ENCODE measurements at places on chromosomes 7 and 10.

DNA sequence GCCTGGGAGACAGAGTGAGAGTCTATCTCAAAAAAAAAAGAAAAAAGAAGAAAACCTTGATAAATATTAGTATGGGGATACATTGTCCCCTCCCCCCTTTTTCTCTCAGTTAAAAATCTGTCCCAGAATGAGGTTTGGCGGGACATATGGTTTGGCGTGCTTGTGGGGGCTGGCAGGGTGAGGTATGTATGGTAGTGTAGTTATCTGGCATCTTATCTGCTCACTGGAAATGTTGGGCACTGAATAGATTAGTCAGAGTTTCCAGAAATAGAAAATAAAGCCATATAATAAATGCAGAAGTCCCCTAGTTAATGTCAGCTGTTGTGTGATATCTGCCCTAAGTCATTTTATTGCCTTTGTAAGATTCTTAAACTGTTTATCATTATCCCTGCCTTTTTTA, 397.5 kb upstream of the GALNT17 start:
- no peak for DNase-seq

- DNase-seq: no peak
Observed at GRCh38 chr7:72298912-72299311, 113.2 kb downstream of the CALN1 start.

- no peak for DNase-seq
Observed at GRCh38 chr7:18976715-18977471, 140.5 kb downstream of the TWIST1 start.

DNA sequence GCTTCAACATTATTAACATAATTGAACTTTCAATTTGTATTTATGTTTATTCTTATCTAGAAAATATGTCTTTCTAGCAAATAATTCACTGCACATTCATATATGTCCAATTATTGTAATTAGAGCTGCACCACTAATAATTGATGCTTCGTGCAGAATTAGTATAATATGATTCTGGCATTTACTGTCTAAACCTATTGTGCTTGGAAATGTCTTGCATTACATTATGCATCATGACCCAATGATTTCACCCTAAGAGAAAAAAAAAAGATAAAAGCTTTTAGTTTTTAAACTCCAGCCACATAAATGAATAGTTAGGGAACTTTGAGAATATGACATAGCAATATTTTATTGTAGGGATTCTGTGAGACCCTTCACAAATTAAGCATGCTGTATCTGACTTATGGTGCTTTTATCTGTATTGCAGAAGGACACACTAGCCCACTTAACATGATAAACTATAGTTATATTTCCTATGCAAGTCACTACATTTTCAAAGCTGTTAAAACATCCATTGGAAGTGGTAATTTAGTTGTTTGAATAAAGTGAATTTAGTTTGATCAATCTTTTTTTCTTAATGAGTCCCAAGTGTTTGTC, 1609.1 kb downstream of the REEP3 start:
- DNase-seq: no peak

DNA sequence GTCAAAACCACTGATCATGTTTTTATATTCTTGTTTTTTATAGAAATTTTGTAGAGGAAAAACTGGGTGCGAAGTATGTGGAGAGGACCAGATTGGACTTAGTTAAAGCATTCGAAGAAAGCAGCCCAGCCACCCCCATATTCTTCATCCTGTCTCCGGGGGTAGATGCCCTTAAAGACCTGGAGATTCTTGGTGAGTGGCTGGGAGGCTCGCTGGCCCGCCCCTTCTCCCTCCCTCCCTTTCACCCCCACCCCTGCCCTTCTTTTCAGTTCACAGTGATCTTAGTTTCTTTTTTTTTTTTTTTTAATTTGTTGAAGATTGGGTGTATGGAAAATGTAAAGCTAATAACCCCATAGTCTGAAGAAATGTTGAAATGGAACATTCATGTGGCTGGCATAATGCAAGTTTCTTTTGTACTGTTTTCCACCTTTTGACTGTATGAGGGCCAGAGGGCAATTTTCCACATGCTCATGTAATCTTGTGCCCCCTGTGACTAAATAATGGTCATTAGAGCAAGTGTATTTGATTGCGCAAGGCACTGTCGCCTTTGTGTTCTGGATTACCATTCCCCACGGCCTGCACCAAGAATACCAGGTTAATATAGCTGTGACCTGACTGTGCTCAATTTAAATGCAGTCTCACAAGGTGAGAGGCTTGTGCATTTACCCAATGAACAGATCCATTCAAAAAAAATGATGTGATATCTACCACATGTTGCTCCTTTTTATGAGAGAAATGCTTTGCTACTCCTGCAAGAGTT, 77.7 kb downstream of the CDCA7L start:
- no peak for DNase-seq

- DNase-seq: no peak
Observed at GRCh38 chr10:75726522-75727483, 295.4 kb downstream of the LRMDA start.

DNA sequence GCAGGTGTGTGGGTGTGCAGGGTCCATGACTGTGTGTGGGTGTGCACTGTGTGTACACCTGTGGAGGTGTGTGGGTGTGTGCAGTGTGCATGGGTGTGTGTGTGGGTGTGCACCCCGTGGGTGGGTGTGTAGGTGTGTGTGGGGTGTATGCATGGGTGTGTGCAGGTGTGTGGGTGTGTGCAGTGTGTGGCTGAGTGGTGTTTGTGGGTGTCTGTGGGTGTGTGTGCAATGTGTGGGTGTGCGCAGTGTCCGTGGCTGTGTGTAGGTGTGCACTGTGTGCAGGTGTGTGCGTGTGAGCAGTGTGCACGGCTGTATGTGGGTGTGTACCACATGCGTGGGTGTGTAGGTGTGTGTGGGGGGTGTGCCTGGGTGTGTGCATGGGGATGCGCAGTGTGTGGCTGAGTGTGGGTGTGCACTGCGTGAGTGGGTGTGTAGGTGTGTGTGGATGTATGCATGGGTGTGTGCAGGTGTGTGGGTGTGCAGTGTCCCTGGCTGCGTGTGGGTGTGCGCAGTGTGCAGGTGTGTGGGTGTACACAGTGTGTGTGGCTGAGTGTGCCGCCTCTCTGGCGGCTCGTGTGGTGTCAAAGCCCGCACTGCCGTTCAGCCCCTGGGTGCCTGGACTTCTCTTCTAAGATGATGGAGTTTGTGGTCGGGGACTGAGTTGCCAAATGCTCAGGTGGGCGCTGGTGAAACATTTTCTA, 208.3 kb downstream of the DNAJB6 start:
- DNase-seq: no peak

GRCh38 chr10:33520223-33520622, 185.8 kb upstream of the NRP1 start:
- no peak for DNase-seq

DNA sequence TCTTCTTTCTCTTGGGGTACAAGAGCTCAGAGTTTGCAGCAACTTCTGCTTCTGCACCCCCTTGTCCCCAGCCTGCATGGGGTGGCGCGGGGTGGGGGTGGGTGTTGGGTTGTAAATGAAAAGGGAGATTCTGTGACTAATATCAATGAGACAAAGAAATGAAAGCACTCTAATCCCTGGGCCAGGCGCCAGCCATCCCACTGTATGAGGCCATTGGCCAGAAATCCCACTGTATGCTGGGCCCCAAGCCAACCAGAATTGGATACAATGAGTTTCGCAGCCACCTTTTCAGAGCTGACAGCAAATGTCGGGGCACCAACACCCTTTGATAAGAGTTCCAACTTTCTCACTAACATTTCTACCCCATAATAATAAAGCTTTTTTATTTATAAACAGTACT, 10.9 kb upstream of the PTN start:
- DNase-seq: no peak

DNA sequence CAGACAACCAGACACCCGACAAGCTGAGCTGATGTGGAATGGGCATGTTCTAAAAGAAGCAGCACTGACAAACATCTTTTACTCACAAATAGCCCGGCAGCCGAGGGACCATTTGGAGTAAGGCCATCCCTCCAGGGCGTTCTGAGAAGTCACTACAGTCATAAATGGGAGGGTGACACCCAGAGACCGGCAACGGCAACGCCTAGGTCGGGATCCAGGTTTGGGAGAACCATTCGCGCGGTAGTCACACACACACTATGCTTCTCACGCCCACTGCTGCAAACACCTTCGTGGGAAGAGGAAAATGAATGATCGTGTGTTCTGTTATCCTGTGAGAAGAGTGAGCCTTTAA, 9.8 kb downstream of the TNS3 start:
- DNase-seq: no peak

DNA sequence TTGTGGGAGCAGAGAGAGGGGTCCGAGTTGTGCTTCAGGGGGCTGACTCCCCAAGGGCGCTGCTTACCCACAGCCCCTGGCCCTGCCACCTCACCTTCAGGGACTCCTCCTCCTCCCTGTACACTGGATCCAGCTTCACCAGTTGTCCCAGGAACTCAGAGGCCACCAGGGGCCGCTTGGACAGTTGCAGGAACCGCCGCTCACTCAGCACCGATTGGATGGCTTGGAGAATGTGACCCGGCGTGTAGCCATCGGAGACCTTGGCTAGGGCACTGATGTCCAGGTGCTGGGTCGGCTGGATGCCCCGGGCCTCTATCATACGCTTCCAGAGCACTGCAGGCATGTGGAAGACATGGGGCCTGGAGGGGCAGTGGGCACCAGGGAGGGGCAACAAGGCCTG, 4.5 kb upstream of the ASB10 start:
- DNase-seq: no peak

GRCh38 chr10:124636271-124636995, 107.7 kb downstream of the FAM53B start:
- no peak for DNase-seq

DNA sequence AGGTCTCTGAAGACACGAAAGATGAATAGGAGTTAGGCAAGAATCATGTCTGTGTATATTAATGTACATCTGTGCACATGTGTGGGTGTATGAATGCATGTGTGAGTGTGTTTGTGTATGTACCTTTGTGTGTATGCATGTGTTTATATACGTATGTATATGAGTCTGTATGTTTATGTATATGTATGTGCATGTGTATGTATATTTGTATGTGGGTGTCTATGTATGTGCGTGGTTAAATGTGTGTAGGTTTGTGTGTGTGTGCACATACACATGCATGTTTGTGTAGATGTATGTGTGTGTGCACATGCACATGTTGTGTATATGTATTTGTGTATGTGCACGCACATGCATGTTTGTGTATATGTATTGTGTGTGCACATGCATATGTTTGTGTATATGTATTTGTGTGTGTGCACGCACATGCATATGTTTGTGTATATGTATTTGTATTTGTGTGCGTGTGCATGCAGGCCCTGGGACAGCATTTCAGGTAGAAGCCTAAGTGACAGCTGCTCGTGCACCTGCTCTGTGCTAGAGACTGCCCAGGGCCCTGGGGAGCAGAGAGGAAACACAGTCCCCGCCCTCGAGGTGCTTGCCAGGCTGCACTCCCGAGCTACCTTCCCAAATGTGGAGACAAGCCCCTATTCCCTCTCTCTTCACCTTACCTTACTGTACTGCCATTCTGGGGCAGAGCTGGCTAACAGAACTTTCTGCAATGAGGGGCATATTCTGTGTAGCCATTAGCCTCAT, 12.1 kb downstream of the PNLIPRP1 start:
- no peak for DNase-seq

- no peak for DNase-seq
Observed at GRCh38 chr10:96529634-96530279, 16.0 kb upstream of the TLL2 start.

GRCh38 chr7:147033641-147034040, 917.0 kb downstream of the CNTNAP2 start:
- no peak for DNase-seq

- DNase-seq: no peak
Observed at GRCh38 chr10:96271016-96271815, at the start of gene BLNK. Gene BLNK (minus strand): TSS chr10:96271569. CDS start chr10:96271398, 171 bp downstream.

GRCh38 chr7:140141256-140141655, 35.5 kb downstream of the KDM7A start:
- DNase-seq: no peak

GRCh38 chr10:74926791-74927585, 100.6 kb downstream of the KAT6B start:
- DNase-seq: no peak

- no peak for DNase-seq
Observed at GRCh38 chr10:62917475-62918238, 101.5 kb upstream of the EGR2 start.

GRCh38 chr10:80405035-80405434, 3.3 kb upstream of the PRXL2A start:
- no peak for DNase-seq

DNA sequence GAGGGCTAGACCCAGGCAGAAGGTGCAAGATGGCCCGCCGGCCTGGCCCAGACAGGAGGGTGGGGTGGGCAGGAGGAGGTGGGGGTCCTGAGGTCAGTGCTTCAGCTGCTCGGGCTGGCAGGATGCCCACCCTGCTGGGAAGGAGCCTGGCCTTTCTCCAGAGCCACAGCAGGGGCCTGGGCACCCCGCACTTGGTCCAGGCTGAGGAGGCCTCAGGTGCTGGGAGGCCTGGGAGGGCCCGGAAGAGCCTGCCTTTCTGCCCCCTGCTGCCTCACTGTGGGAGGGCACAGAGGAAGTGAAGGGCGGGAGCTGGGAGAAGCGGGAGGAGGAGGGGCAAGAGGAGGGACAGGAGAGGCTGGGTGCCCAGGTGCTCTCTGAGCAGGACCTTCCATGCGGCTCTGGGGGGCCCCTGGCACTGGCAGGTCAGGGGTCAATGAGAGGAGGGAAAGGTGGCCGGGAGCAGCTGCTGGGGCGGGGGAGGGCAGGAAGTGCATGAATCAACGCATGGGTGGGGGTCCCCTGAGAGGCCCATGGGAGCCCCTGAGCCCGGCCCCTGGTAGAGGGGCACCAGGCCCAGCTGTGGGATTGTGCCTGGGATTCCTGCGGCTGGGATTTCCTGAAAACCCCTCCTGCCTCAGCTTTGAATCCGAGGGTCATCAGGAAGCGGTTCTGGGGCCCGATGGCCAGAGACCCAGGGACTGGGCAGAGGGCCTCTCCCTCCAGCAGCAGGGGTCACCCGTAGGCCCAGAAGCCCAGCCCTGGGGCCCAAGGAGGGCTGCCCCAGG, 49.9 kb downstream of the PWWP2B start:
- DNase-seq: no peak

DNA sequence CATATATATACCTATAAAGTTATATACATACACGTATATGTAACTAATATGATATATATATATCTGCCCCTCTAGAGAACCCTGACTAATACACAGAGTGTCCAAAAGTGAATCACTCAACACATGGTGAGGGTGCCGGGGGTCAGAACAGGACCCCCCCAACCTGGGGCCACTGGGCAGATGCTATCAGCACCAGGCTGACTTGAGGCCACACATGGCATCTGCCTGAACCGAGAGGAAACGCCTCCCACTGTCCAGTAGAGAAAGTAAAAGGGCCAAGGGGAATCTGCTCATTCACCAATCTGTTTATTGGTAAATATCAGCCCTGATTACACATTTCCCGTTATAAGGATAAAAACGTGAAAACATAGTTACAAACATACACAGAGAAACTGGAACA, 218.3 kb downstream of the PTPRN2 start:
- DNase-seq: no peak

DNA sequence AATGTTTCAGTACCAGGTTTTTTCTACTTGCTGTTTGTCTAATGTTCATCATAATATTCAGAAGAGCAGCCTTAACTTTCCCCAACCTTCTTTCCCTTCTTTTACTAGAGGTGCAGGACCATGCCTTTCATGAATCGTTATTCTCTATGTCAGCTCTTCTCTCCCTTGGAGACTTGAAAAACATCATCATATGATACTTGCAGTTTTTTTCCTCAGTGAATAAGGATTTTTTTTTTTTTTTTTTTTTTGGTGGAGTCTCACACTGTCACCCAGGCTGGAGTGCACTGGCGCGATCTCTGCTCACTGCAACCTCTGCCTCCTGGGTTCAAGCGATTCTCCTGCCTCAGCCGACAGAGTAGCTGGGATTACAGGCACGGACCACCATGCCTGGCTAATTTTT, 30.1 kb downstream of the SMNDC1 start:
- no peak for DNase-seq

- peak; percentile 81 for DNase-seq
Observed at GRCh38 chr10:129971381-129972144, 7.5 kb upstream of the EBF3 start.

All from nephron progenitor cell (in vitro differentiated cells).